NT2/D1 (cell line): ENCODE measurements at places on chromosomes 3 and 15.

DNA sequence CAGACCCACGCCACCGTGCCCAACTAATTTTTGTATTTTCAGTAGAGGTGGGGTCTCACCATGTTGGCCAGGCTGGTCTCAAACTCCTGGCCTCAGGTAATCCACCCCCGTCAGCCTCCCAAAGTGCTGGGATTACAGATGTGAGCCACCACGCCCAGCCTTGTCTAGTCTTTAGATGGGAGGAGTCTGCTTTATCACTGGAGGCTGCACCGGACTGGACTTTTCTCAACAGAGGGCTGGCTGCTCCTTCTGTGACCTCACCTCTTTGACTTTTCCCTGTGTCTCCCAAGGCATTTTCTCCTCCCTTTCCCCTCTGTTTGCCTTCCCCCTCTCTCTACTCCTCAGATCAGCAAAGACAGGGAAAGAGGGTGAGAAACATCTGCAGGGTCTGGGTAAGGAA lies 28.5 kb downstream of the SLCO2A1 start:
- no peak for DNase-seq

DNA sequence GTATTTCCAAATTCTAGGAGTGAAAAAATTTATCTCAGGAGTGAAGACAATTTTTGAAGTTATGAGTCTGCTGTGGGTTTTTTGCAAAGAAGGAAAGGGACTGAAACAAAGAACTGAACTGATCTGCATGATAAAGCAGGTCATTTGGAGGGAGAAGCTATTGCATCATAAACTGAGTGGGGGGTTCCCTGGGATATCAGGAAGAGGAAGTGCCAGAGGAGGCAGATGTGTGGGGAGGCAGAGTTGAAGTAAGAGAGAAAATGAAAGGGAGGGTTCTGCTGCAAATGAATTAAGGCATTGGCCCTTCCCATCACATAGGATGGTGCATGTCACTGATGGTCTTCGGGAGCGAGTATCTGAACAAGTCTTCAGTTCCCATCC lies 379.2 kb downstream of the VPS13C start:
- peak; percentile 32 for DNase-seq

DNA sequence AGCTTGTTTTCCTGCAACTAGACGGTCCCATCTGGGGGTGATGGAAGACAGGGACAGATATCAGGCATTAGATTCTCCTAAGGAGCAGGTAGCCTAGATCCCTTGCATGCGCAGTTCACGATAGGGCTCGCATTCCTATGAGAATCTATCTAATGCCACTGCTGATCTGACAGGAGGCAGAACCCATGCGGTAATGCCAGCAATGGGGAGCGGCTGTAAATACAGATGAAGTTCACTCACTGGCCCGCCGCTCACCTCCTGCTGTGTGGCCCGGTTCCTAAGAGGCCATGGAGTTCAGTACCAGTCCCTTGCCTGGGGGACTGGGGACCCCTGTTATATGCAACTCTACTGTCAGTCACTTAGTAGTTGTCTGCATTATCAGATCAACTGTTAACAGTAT lies 7.9 kb upstream of the DENND6A start:
- DNase-seq: no peak

DNA sequence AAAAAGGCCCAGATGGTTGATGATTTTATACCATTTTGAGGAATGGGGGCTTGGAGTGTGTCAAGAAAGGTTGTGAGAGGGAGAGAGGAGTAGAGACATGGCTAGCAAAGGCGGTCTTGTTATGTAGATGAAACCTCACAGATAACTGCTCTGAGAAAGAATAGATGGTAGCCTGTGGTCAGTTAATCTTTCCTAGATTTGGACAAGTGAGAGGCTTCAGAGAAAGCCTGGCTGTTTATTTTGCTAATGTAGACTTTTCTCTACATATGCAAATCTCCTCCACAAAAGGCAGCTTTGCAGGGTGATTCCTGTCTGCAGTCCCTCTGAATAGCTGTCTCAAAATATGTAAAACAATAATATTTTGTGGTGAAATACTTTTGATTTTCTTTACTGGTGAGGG lies 177.3 kb downstream of the OTOL1 start:
- peak; percentile 78 for DNase-seq

GRCh38 chr3:42043099-42043813 lies 47.9 kb upstream of the TRAK1 start:
- peak; percentile 92 for DNase-seq

- DNase-seq: peak; percentile 30
Observed at GRCh38 chr3:153291059-153291685, 129.1 kb downstream of the RAP2B start.

GRCh38 chr3:171703144-171703543 lies 107.1 kb downstream of the PLD1 start:
- no peak for DNase-seq

DNA sequence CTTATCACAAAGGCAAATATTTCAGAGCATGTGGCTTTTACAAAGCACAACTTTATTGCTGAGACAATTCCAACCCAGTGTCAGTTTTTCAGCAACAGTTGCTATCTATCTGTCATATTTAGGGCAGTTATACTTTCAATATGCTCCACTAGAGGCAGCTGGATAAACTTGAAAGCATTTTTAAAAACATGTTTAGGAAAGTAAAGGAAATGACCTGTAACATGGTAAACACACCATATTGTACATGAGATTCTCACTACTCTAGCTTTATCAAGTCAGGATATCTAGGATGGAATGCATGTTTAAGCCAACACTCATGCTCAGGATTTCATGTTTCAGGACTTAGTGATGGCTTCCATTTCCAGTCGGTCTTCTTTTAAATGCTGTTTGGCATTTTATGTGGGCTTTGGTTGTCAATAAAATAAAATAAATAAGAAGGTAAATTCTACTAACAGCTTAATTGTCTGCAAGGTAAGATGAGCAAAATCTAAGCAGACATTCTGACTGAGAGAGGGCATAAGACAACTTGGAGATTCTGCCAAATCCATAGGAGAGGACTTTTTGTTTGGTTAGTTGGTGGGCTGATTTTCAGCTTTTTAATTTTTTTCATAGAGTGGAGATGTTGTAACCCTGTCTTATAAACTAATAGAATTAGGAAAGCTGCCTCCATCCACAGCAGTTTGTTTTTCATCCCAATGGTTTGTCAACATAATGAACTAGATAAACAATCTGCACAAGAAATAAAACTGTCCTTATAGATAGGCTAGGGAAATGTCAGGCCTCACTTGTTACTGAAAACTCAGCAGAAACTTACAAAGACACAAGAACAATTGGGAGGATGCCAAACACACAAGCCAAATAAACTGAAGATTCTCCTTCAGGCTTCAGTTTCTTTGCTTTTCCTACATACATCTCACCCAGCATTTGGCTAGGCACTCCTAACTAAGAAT lies 63.4 kb upstream of the CPB1 start:
- no peak for DNase-seq

- DNase-seq: no peak
Observed at GRCh38 chr3:123813876-123814275, 70.3 kb downstream of the MYLK start.

DNA sequence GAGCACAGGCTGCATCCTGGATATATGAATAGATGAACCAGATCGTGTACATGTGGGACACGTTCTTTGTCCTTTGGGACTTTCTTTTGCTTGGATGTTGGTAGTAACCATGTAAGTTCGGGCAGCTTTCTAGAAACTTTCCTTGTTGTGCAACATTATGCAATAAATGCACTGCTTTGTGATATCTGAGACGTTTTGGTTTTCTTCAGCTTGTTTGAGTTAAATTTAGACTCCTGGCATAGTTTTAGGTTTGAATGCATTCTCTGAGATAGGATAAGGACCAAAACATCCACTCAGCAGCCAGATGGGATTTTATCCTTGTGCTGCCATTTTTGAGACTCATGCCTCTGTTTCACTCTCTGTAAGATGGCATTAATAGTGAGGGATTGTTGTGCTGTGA lies 158.9 kb downstream of the IGF1R start:
- no peak for DNase-seq

GRCh38 chr3:185225523-185225922 lies 28.3 kb downstream of the EHHADH start:
- DNase-seq: no peak

- no peak for DNase-seq
Observed at GRCh38 chr15:100847194-100847593, 32.4 kb upstream of the ALDH1A3 start.

- DNase-seq: no peak
Observed at GRCh38 chr3:100665230-100665629, 44.1 kb upstream of the TFG start.

DNA sequence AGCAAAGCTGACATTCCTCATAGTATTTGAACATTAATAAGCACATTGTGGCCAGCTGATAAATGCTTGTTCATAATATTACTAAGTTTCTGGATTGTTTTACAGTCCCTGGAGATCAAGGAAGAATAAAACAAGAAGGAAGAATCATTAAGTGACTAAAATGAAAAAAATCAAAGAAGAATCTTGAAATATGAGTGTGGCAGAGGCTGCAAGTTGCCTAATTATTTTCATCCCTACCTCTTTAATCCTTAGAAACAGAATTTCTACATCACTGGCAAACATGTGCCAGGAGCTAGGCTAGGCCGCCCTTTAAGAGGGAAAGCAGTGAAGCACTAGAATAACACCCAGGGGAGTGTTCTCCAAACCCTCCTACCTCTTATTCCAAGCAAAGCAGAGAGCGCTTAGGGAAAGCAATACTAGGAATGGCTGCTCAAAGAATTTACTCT lies 98.9 kb downstream of the MAGI1 start:
- no peak for DNase-seq

GRCh38 chr3:173258697-173259096 lies 117.7 kb upstream of the SPATA16 start:
- DNase-seq: no peak

DNA sequence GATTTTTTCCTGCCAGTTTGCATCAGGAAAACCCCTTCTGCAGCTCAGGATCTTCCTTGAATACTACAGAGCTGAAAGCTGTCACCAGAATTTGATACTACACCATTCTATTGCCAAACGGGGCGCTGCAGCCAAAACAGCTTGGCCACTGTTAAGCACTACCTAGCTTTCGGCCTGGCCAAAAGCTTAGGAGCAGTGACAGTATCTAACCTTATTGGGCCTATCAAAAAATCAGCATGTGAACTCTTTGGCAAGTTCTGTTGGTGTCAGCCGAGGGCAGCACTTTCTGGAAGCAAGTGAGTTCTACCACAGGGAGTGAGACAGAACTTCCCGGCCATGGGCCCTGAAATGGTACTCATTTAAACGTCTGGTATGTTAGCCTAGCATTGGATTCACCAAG lies 16.1 kb upstream of the GYG1 start:
- DNase-seq: no peak

DNA sequence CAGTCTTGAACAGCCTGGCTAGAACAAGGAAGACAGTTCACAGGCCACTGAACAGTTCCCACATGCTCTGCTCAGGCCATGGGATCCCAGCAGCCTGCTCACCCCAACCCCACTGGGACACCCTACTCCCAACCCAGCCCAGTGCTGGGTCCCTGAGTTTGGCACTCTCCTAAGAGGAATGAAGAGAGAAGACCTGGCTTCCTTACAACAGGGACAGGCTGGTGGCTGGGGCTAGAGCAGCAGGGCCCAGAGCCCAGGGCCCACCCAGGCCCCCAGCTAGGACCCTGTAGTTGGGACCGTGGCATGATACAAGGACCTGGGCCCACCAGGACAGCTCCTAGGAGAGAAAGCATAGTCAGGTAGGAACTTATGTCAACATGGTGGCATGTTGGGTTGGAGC lies 43.4 kb downstream of the SEMA3G start:
- no peak for DNase-seq

DNA sequence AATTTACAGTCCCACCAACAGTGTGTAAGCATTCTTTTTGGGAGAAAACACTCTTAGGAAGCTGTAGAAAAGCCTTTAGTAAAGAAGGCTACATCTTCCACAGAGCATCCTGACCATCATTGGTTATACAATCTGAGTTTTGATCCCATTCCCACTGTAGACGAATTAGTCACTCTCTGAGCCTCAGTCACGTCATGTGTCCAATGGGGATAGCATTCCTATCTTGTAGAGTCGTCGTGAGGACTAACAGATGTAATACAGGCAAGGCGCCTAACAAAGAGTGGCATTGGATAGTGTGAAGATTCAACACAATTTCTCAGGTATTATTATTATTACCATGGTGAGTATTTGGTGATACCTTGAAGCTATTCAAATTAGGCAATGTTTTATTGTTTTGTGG lies 44.0 kb upstream of the ALDH1A3 start:
- no peak for DNase-seq

DNA sequence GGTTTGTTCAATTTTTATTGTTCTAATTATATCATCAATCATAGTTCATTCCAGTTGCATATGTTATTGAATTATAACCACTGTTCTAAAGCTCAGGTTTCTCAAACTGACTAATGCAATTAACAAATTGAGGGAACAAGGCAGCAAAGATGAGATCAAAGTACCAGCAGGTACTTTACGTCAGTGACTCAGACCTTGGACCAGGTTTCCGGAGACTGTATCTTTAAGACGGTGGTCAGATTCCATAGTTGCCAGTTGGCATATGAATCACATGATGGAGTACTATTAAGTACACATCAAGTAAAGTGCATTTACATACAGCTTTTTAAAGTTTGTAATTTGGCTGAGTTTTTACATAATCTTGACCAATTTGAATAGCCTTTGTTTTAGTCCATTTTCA lies 583.6 kb upstream of the ROBO2 start:
- no peak for DNase-seq

GRCh38 chr3:166879661-166880060 lies 500.4 kb downstream of the ZBBX start:
- no peak for DNase-seq

- DNase-seq: no peak
Observed at GRCh38 chr3:19046440-19046839, 101.9 kb upstream of the KCNH8 start.

- no peak for DNase-seq
Observed at GRCh38 chr3:81378552-81379293, 382.7 kb downstream of the GBE1 start.

DNA sequence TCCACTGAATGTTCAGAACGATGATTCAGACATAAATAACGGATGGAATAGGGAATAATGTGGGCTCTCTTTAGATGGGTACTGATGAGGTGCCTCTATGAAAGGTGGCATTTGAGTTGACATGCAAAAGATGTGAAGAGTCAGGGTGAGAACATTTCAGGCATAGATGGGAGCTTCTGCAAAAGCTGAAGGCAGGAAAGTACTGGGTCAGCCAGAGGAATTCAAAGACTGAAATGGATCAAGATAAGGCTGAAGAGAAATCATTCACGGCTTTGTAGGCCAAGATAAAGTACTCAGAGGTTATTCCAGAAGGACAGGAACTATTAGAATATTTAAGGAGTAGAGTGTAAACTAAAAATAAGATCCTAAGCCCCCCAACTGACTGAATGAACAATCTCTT lies 189.6 kb upstream of the MCTP2 start:
- DNase-seq: no peak

DNA sequence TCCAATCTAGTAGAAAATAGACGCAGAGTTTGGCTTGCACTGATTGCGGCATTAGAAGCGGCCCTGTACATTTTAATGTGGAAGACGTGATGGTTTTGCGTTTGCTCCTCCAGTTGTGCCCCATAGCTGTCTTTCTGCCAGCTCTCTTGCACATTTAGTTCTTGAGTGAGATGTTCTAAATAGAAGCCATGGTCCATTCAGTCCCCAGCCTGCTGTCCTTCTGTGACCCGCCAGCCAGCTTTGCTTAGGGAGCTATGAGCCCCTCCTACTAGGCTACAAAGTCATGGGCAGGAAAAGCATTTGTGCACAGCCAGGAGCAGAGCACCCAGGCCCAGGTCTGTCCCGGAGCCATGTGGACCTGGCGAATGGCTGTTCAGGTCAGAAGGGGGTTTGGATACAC lies 50.3 kb downstream of the APBA2 start:
- no peak for DNase-seq

GRCh38 chr15:63843901-63844317 lies 10.2 kb upstream of the HERC1 start:
- no peak for DNase-seq
